ENCODE measurements at places on chromosomes 7 and 10.

DNA sequence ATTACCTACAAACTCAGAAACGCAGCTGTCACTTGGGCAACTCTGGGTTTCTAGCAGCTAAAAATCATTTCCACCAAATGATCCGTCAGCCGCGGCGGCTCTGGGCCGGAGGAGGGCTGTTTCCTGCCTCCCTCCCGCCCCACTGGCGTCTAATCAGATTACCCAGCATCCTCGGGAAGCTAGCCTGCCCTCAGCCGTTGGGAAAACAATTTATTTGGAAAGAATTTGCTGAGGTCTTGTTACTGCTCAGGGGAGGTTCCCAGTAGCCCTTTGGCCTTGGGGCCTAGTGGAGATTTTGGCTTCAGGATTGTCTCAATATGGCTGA is 65.0 kb upstream of the ADGRA1 start:
- DNase-seq, result no peak

GRCh38 chr7:112086496-112087254 is 119.5 kb downstream of the DOCK4 start:
- DNase-seq, result no peak

GRCh38 chr10:12628964-12629766 is 279.8 kb downstream of the CAMK1D start:
- DNase-seq, result no peak

GRCh38 chr7:129702316-129702715 is 90.8 kb downstream of the NRF1 start:
- DNase-seq, result no peak

DNA sequence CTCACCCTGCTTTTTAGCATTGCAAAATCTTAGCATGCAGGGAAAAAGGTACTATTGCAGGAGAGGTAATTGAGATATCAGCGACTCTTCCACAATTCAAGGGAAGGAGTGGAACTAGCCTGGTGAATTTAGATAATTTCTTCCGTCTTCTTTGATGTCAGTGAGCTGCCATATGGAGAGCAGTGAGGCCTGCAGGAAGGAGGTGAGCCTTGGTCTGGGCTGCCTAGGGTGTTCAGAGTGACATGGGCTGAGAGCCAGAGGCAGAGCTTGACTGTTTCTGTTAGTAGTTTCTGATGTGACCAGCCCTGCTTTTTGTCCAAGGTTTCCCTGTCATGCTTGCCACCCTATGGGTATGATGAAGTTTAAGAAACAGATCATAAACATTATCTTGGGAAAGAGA is 28.6 kb downstream of the KAT6B start:
- DNase-seq, result no peak

- no peak for DNase-seq
Observed at GRCh38 chr10:29534590-29534989, 100.2 kb downstream of the SVIL start.

DNA sequence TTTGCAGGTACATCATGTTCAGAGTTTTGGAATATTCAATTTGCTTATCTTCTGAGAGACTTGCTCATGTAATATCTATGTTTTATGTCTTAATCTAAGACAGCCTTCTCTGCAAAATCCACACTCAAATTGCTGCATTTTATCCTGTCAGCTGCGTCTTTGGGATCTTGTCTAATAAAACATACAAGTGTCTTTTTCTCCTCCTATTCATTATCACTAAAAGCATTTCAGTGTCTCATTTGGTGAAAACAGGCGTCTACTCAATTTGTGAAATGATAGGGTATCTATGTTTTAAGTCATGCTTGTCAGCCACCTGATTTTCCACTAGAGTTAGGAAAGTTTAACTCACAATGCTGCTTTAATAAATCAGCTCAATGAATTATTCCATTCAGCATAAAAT is 112.7 kb upstream of the LRRTM3 start:
- DNase-seq, result no peak

DNA sequence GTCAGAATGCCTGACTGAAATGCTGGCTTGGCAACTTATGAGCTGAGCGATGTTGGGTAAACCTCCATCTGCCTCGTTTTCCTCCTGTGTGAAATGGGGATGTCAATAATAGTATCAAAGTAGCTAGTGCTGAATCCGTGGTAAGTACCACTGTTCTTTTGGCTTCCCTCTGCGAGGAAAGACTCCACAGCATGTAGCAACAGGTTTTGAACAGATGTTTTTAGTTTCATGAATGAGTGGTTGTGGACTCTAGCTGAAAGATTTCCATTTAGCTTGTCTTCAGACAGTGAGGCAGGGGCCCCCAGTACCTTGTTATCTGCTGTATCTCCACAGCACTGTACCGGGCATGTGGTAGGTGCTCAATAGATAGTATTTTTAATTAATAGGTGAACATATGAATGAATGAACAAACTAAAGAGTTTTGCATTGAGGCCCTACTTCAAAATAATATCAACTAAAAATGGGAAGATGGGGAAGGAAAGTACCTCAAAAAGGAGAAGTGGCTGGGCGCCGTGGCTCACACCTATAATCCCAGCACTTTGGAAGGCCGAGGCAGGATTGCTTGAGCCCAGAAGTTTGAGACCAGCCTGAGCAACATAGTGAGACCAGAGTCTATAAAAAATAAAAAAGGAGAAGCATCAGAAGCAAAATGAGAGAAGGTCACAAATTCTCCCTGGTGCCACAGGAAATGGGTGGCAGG is 5.6 kb upstream of the DLG5 start:
- no peak for DNase-seq

DNA sequence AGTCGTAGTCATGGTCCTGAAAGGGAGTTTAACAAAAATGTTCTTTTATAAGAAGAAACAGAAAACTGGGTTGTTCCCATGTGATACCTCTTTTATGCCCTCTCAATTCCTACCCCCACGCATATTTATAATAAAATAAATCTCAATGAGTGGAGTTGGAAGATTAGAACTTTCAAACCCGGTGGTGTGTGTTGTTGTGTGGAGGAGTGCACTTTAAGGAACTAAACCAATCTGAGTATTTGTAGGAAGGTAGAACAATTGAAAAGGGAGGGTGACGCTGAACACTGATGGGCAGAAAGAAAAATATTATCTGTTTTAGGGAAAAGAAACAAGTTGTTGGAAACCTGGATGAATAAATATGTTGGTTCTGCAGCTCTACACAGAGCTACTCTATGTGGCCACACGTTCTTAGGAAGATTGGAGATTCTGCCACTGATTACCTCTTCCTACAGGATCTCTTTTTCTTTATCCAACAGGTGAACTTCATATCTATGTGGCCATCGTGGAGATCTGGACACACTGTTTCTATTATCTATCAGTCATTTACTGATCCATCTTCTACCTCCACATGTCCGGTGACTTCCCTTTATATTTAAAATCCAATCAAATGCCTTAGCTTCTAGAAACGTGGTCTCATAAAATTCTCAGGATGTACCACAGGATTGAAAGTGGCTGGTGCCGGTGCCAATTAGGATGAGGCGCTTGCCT is 13.1 kb upstream of the GATA3 start:
- DNase-seq, result no peak

- DNase-seq, result no peak
Observed at GRCh38 chr7:96093435-96093834, 228.5 kb downstream of the SLC25A13 start.

GRCh38 chr10:112271982-112272381 is 11.2 kb upstream of the TECTB start:
- DNase-seq, result no peak

DNA sequence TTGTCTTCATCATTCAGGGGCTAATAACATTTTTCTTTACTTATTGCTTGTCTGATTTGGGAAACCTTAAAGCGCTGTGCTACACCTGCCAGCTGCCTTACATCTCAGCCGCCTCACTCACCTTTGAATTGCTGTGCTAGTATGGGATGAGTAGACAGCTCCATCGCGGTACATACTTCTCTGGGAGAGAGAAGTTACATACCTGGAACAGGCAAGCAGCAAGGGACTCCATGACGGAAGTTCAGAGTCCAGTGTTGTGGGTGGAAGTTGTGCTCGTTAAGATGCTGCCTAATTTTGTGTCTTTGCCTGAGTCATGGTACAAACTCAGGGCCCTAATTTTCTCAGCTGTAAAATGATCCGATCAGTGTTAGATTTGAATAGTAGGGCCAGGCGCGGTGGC is 1.9 kb downstream of the NUB1 start:
- DNase-seq, result no peak

DNA sequence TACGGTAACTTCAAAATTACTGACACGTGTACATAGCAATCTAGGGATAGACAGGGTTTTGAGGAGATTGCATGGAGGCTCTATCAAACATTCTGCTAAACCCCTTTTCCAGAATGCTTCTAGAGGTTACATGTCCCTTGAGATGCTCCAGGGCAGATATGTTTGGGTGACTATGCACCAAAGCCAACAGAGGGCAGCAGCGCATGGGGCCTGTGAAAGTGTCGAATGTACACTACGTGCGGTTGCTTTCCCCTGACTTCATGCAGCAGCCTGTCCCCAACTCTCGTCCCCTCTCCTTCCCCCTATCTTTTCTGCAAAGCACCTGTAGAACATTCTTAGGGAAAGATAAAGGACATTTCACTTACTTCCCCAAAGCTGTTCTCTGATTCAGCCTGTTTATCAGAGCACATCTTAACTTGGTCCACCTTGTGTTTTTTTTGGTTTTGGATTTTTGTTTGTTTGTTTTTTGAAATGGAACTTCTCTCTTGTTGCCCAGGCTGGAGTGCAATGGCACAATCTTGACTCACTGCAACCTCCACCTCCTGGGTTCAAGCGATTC is 90.2 kb downstream of the UBE3C start:
- DNase-seq, result peak; percentile 26

DNA sequence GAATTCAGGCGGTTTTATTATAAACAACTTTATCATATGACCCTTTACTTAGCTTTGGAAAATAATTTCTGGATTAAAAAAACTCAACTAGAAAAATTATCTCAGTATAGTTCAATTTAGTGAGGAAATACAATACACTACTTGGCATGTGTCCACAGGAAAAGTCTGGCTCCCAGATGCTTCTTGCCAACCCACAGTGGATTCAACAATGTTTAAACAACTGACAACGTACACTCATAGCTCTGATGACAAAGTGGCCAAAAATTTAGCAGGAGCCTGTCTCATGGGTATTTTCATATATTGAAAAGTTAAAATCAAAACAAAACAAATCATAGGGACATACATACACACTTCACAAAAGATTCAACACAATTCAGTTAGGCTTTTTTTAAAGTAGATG is 158.8 kb downstream of the SKAP2 start:
- no peak for DNase-seq

DNA sequence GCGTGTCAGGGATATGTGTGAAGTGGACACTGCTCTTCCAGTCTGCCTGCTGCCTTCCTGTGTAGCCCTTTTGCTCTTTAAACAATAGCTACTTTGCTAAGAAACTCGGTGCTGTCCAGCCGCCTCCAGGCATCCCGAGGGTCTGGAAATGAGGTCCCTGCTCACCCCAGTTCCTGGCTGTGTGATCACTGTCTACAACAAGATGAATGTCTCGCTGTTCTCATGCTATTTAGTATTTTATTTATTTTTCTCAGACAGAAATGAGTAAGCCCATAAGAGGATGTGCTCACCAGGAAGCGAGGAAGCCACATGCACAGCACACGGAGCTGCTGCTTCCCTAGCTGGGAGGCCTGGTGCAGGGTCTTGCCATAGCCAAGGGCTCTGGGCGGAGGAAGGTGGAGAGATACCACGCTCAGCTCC is 167.0 kb upstream of the PITRM1 start:
- DNase-seq, result no peak

GRCh38 chr7:57437581-57437980 is 12.4 kb upstream of the ZNF716 start:
- no peak for DNase-seq

DNA sequence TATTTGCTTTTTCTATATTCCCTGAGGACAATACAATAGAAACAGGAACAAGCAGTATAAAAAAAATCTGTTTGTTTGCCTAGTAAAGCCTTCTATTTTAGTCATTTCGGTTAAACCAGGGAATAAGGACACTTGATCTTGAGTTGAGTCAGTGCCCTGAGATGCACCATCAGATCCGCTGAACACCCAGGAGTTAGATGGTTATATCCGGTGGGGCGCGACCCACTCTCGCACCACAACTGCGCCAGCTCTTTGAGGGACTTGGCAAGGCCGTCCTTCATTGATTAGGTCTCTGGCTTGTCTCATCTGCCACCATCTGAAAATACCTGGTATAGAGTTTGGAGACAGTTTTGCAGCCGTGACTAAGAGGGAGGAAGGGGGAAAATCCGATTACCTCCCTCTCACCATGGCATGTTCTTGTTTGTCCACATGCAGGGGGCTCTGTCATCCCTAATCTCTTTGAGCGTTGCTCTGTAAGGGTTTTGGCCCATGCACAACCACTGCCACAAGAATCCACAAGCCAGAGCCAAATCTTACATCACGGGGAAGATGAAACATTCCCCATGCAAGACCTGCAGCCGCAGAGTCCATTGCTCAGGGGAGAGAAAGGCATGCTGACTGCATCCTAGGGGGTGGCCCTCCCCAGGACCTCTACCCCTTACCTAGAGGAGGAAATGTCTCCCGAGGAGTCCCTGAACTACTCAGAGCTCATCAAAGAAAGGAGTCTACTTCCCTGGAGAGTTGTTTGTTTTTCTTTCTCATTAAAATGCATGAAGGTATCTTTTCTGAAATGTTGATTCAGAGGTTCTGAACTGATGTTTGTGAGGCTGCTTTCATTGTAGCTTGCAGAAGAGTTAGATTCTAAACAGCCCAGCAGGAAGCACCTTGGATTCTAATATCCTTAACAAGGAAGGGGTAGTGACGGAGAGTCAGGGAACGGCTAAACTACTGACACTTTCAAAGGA is 101.6 kb upstream of the FAM171A1 start:
- no peak for DNase-seq

Measured in activated naive CD4-positive, alpha-beta T cell treated with Interleukin-2 at 50 U/mL for 16 hours (primary cell).